ENCODE measurements at places on chromosomes 16 and 17.

- DNase-seq = no peak
Observed at GRCh38 chr17:55224746-55225145, 40.0 kb upstream of the HLF start.

DNA sequence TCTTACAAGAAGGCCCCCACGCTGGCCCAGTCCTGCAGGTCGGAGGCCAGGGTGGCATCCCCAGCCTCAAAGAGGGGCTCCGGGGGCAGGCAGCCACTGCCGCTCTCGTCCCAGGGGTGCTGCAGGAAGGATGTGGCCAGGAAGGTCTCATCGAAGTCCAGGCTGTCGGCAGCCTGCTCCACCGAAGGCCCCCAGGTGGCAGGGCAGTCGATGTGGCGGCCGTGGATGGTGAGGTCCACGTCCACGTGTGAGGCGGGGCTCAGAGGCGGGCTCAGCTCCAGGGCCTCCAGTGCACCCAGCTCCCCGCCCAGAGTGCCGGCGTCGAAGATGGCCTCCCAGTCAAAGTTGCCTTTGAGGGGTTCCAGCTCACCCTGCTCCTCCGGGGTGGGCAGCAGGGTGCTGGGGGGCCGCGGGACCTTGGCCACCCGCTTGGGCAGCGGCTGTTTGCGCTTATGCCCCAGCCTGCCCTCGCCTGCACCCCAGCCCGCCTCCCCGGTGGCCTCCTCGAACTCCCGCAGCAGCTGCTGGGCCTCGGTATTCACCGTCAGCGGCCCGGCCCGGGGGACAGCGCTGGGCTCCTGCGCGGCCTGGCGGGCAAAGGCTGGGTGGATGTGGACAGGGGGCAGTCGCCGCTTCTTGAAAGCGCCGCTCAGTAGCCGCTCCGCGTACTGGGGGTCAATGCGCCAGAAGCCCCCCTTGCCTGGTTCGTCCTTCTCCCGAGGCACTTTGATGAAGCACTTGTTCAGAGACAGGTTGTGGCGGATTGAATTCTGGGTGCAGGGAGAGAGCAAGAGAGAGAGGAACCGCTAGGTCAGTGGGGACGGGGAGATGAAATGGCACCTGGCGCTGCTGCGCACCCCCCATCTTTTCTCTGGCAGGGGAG lies 3.5 kb downstream of the FOXJ1 start:
- DNase-seq = no peak

GRCh38 chr16:10740000-10740844 lies 3.4 kb upstream of the NUBP1 start:
- no peak for DNase-seq

- no peak for DNase-seq
Observed at GRCh38 chr17:58618336-58618735, 73.5 kb downstream of the TEX14 start.

DNA sequence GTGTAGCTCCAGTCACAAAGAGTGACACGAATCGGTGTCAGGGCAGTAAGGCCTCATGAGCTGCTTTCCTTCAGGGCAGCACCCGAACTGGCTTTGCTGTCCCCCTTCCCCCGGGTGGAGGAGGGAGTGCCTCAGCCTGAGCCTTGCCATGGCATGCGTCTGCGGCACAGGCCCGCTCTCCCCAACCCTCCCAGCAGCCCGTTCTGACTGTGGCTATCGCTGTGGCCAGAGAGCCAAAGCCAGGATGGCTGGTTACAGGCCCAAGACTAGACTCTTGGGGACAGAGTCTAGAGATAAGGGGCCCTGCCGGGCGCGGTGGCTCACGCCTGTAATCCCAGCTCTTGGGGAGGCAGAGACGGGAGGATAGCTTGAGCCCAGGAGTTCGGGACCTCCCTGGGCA lies 25.9 kb downstream of the CLUH start:
- no peak for DNase-seq

All from mesenchymal stem cell (in vitro differentiated cells and primary cell).